GM06990 (cell line): ENCODE measurements at places on chromosomes 7 and 10.

DNA sequence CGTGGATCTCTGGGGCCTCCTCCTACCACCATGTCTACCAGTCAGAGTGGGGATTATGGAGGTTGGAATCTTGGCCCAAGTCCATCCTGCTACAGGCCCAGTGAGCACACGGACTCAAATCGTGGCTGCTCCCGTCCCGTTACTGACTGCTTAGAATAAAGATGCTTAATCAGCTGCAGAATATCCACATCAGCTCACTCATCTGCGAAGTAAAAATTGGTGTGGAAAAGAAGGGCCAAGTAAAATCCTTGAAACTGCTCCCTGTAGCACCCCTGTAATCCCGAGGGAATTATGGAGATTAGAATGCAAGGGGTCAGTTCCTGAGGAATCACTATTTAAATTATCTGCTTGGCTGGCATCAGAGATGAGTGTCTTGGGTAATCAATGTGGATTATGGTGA is 13.0 kb upstream of the HTR5A start:
- DNase-seq: no peak

- DNase-seq: no peak
Observed at GRCh38 chr7:39691821-39692220, 68.4 kb downstream of the RALA start.

DNA sequence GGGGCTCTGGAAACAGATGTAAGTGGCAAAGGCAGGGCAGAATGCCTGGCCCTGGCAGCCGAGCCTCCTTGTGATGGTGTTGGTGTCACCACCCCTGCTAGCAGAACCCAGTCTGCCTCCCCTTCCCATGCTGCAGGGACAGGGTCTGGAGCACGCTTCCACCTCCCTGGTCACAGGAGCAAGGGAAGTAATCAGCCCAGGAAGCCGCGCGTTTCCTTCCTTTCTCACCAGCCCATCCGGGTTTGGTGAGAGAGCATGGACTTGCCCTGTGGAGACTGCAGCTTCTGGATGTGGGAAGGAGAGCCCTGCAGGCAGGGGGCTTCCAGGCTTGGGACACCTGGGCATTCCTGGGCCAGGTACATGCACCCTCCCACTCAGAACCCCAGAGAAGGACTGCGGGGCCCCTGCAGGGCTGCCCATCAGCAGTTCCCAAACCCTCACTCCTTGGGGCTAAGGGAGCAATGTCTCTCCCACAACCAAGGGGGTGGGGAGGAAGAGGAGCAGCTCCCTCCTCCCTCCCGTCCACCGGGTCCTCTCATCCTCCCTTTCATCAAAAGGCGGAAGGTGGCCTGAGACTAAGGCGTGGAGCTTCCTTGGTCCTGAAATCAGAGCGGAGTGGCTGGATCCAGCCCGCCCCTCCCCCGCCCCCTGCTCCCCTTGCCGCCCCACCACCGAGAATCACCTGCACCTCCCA is 1.8 kb downstream of the MMRN2 start:
- DNase-seq: no peak

- no peak for DNase-seq
Observed at GRCh38 chr7:144842377-144842851, 6.6 kb upstream of the TPK1 start.

DNA sequence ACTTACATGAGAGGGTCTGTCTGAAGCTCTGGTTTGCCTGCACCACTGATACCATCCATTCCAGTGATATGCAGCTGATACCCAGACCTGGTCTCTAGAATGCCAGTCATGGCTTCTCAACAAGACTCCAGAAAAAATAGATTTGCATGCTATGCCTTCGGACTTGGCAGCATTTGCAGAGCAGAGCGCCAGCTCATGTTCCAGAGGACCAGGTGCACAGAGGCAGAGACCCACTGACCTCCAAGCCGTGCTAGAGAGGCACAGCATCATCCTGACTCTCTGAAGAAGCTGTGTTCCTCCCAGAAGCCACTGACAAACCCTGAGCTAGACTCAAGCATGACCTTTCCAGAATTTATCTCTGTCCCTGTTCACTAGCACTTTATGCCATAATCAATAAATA is 6.9 kb upstream of the PRKAG2 start:
- DNase-seq: no peak

- DNase-seq: no peak
Observed at GRCh38 chr10:132443605-132443982, 46.6 kb downstream of the PWWP2B start.

- no peak for DNase-seq
Observed at GRCh38 chr10:17644485-17644943, 563 bp downstream of the STAM start.

- DNase-seq: no peak
Observed at GRCh38 chr7:133712544-133712943, 414.6 kb upstream of the LRGUK start.

DNA sequence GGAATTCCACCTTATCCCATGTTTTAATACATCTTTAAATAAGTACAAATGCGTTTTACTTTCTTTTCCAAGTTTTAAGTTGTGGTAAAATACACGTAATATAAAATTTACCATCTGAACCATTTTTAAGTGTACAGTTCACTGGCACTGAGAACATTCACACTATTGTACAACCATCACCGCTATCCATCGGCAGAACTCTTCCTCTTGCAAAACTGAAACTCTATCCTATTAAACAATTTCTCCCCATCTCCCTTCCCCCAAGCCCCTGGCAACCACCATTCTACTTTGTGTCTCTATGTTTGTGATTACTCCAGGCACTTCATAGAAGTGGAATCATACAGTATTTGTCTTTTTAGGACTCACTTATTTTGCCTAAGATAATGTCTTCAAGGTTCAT is 33.8 kb downstream of the HIP1 start:
- DNase-seq: no peak

- DNase-seq: no peak
Observed at GRCh38 chr10:68566955-68567354, 6.8 kb downstream of the TET1 start.

GRCh38 chr7:122726881-122727280 is 24.2 kb upstream of the RNF148 start:
- DNase-seq: no peak

GRCh38 chr7:39051707-39052106 is 74.0 kb downstream of the POU6F2 start:
- DNase-seq: no peak

DNA sequence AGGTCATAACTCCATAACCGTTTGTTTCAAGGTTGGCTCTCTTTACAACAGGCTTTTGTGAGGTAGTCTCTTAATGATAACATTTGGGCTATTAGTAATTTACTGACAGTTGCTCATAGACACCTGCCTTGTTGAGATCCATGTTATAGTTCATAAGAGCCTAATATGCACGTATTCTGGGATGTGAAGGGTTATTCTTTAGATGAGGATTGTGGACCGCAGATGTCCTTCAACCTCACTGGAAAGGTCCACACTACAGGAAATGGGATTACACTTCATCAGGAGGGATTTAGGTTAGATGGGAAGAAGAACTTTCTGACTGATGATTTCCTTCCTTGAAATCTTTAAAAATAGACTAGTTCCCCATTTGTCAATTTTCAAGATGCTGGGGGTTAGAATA is 62.8 kb downstream of the SAMD9 start:
- no peak for DNase-seq

GRCh38 chr7:7251742-7252141 is 69.4 kb downstream of the C1GALT1 start:
- peak; percentile 76 for DNase-seq

- no peak for DNase-seq
Observed at GRCh38 chr7:68309806-68310205, 1288.5 kb upstream of the AUTS2 start.

DNA sequence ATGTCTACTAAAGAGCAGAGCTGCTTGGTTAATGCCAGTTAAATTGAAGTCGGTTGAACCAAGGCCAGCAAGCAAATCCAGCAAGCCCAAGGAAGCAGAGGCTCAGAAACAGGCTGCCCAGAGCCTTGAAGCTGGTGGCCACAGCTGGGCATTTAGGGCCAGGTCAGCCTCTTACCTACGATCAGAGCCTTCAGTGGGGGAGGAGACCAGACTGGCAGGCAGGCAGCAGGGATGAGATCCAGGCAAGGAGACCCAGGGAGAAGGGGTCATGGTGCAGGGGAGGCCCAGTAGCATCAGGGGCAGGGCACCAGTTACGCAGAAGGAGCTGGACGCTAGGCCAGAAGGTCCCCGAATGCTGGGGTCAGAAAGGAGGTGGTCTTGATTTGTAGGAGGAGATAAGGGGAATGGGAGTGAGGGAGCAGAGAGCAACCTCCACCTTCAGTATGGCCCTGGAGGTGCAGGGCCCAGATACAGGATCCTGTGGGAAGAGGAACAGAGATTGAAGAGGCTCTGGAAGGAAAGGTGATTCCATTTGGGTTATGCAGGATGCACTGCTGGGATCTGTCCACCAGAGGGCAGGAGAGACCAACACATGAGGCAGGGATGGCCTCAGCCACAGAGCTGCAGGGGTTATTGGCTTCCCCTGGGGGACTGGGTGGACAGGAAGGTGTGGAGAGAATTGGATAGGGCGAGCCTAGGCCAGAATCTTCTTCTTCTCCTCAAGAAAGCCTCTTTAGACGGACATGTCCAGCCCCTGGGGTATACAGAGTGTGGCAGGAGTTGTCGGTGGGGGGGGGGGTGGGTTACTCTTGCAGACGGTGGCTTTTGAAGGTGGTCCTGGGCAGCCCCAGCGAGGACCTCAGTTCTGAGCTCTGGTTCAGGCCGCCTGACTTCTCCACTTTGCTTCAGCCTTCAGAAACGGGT is 132.6 kb upstream of the PODXL start:
- DNase-seq: no peak

DNA sequence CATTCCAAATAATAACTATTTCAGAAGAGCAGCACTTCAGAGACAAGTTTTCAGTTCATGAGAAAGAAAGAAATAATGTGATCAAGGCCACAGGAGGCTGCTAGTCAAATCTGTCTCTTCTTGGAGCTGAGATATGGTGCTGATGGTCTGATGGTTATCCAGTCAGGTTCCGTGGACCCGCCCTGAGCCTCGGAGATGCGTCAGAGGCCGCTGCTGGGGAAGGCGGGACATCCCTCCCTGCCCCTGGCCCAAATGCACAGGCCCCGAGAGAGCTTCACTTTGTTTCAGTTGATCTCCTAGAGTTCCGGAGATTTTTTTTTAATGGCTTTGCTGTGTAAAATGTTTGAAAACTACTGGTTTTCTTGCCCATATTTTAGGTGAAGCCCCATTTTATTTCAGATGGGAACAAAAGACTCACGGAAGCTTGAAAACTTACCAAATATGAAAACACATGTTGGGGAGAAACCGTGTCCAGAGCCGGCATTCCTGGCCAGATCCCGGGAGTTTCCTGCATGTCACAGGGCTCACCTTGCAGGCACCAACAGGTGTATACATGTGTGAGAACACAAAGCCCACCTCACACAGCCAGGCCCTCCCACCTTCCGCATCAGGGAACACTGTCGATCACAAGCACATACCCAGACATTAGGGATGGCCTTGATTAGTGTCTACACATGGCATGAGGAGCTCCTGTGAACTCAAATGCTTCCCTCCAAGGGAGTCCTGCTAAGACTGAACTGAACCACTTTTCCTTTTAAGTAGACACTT is 499.0 kb downstream of the TCERG1L start:
- no peak for DNase-seq

DNA sequence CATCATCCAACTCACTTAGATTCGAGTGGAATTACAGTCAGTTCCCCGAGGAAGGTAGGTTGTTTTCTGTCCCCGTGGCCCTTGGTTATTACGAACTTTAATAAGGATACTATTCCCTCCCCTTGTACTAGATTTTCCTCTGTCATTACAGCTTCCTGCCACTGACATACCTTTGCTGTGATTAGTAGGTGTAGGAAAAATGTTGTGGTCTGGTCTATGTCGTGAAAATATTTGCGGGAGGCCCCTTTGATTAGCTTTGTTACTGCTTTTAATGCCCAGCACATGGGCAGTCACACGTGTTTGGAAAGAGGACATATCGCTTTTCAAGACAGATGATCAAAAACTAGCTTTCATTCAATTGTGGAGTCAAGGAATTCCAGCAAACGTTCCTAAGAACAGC is 92.2 kb downstream of the GATA3 start:
- no peak for DNase-seq

- no peak for DNase-seq
Observed at GRCh38 chr7:39510864-39511354, 55.3 kb upstream of the YAE1 start.

- peak; percentile 44 for DNase-seq
Observed at GRCh38 chr7:29289156-29290021, 94.8 kb downstream of the CHN2 start.

DNA sequence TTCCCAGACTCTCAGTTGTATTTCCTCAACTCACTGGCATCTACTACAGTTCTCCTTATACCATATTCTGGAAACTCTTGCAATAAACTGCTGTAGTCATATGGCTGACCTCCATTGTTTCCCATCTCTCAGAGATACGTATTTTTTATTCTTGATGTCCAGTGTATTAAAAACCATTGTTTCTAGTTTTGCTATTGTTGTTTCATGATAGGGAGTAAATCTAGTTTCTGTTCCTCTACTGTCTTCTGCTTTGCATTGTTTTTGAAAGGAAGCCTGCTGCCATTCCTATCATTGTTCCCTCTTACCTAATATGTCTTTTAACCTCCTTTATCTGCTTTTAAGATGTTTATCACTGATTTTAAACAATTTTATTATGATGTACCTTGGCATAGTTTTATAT is 255.0 kb downstream of the ADK start:
- DNase-seq: no peak

DNA sequence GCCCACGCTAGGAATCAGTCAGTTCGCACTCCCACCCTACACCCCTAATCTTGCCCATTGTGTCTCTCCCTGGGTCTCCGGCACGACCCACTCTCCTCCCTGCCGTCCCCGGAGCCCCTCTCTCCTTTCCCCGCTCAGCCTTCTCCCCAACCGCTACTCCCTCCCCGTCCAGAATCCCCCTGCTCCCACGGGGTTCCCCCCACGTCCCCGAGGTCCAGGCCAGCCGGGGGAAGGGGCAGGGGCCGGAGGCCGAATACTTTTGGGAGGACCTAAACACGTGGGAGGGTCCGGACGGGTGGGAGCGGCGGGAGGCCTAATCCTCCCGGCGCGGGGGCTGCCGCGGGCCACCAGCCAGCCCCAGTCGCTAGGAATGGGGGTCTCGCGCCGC is 560 bp downstream of the RARRES2 start:
- DNase-seq: no peak

- DNase-seq: no peak
Observed at GRCh38 chr7:129702761-129703338, 91.3 kb downstream of the NRF1 start.

DNA sequence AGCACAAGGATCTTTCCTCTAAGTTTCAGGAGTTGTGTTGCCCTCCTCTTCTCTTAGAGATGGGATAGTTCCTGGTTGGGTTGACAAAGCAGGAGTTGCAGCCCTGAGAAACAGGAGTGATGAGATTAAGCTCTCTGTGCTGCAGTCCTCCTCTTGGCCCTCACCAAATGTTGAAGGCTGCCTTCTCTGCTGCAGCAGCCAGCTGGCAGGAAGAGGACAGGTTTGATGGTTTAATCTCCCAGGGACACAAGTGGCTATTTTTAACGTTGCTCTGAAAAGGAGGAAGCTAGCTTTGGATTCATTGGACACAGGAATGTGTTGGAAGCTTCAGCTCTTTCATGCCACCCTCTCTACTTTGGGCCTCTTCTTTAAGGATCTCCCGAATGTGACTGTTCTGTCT is 9.4 kb downstream of the STRIP2 start:
- no peak for DNase-seq
